Dorsolateral prefrontal cortex (tissue), 122 donors: ENCODE measurements at places on chromosomes 11 and 22. TPM values are rescaled to one million over a fixed set of nuclear protein-coding genes. Genes with fewer than 3 reads are reported as not detected.

The PTPN5 gene
- total RNA-seq: 89.0 TPM

The USH1C gene
- 8.0 TPM for total RNA-seq

The OR5M11 gene
- not detected for total RNA-seq

- no peak for DNase-seq
These were observed 26.8 kb downstream of the GAB2 start for GRCh38 chr11:78390809-78391208.

GRCh38 chr11:43643898-43644620 lies 36.5 kb upstream of the HSD17B12 start:
- peak; percentile 89 for DNase-seq

DNA sequence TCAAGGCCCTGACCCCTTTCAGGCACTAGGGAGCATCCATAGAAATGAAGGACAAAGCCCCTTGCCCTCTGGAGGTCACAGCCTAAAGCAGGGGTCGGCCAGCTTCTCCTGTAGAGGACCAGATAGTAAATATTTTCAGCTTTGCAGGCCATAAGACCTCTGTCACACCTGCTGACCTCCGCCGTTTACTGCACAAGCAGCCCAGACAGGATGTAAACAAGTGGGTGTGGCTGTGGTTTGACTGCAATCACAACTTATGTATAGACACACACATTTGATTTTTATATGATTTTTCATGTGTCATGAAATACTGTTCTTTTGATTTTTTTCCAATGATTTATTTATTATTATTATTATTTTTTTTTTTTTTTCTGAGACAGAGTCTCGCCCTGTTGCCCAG lies 34.3 kb downstream of the KIAA1671 start:
- DNase-seq: no peak

DNA sequence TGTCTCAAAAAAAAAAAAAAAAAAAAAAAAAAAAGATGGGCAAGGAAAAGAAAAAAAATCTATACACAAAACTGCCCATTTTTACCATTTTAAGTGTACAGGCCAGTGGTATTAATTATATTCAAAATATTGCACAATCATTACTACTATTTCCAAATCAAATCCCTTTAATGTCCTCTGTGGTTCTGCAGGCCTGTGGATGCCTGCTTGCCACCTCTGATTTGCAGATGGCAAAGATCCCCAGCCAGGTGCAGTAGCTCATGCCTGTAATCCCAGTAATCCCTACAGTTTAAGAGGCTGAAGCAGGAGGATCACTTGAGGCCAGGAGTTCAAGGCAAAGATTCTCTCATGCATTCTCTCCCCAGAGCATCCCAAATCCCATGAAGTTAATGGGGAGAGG lies 20.2 kb downstream of the RFPL1 start:
- DNase-seq: no peak

DNA sequence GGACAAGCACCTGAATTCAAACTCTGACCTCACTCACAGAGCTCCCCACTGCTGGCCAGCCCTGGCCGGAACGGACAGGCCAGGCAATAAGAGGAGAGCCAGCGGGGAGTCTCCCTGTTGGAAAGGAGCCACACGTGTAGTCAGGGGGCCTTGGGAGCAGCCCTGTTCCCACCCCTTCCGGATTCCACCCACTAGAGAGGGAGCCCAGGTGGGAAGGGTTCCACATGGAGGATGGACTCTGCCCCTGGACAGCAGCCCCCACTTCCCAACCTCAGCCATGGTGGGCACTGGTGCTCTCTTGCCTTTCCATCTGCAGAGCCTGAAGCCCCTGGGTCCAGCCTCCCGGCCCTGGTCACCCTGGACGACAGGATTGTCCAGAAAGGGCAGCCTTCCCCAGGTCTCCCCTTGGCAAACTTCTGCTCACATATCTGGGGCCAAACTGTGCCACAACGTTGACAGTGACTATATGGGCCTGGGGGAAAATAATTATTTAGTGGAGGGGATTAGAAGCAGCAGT lies 7.5 kb upstream of the APOBEC3A start:
- peak; percentile 32 for DNase-seq

DNA sequence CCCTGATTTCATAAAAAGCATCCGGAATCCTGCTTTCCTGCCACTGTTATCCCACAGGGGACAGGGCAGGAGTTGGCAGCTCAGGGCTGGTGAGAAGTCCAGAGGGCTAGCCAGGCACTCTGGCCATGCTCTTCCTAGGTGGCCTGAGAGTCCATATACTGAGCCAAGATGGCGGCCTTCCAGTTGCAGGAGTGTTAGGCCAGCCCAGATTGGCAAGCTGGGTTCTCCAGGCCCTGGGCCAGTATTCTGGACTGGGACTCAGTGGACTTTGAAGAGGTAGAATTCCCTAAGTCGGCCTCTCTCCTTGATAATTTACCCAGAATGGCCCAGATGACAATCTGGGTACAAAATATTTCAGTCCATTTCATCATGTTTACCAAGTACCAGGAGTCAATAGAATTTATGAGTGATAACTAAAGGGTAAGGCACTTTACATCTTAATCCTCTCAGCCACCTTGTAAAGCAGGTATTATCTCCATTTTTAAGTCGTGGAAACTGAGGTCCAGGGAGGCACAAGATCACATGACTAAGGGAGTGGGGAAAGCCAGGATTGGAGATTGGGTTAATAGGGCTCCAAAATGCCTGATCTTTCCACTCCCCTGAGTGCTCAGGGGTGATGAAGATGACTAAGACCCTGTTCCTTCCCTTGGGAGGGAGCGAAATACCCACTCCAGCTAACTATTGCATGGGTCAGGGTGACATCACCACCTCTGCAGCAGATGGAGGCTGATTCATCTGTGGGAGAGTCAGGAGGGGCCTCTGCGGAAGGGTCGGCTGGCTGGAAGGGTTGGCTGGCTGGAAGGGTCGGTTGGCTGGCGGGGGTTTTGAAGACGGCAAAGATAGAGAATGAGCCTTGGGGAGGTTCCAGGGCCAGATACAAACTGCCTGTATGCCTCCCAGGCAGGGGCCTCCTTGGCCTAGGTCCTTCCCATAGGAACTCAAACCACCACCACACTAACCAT lies 1.2 kb upstream of the MICALL1 start:
- no peak for DNase-seq

GRCh38 chr22:35426801-35427140 lies 26.8 kb downstream of the MCM5 start:
- no peak for DNase-seq
